ENCODE measurements at places on chromosomes 2 and 18.

GRCh38 chr18:67199993-67200617, 316.4 kb downstream of the DSEL start:
- DNase-seq: peak; percentile 48

GRCh38 chr2:40126006-40126405, 325.9 kb downstream of the SLC8A1 start:
- no peak for DNase-seq

DNA sequence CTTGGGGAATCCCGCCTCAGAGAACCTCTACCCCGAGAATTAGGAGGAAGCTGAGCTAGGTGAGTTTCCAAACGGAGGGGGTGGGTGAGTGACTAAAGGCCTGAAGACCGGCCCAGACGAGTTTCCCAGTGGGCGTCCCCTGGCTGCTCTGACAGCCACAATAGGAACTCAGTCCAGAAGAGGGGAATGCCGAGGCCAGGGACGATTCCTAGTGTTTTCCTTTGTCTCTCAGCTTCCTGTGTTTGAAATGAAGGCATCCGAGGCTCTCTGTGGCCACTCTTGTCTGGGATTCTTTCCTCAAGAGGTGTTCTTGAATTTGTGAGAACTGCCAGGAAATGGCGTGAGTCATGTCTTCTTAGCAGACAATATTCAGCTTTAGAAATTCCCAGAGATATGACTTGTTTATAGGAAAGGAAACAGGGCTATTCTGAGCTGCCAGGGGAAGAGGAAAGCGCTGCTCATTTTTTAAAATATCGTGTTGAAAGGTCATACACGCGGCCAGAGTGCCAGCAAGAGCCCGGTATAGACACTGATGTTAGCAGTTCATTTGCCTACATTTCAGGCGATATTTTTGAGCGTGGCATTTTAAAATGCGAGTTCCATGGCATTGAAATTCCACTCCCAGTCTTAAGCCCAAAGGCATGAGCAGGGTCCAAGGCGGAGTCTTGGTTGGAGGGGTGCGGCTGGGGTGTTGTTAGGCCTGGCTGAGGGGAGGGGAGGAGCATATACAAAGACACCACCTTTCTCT, 169.1 kb upstream of the KLF7 start:
- DNase-seq: peak; percentile 71

DNA sequence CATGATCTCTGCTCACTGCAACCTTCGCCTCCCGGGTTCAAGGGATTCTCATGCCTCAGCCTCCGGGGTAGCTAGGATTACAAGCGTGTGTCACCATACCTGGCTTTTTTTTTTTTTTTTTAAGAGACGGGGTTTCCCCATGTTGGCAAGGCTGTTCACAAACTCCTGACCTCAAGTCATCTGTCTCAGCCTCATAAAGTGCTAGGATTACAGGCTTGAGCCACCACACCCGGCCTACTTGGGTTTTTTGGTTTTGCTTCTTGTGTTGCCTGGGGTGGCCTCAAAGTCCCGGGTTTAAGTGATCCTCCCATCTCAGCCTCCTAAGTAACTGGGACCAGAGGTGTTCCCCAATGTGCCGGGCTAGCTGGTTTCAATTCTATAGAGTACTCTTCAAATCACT, 64.6 kb downstream of the NAPG start:
- no peak for DNase-seq

GRCh38 chr2:1964659-1965058, 220.3 kb upstream of the PXDN start:
- no peak for DNase-seq

DNA sequence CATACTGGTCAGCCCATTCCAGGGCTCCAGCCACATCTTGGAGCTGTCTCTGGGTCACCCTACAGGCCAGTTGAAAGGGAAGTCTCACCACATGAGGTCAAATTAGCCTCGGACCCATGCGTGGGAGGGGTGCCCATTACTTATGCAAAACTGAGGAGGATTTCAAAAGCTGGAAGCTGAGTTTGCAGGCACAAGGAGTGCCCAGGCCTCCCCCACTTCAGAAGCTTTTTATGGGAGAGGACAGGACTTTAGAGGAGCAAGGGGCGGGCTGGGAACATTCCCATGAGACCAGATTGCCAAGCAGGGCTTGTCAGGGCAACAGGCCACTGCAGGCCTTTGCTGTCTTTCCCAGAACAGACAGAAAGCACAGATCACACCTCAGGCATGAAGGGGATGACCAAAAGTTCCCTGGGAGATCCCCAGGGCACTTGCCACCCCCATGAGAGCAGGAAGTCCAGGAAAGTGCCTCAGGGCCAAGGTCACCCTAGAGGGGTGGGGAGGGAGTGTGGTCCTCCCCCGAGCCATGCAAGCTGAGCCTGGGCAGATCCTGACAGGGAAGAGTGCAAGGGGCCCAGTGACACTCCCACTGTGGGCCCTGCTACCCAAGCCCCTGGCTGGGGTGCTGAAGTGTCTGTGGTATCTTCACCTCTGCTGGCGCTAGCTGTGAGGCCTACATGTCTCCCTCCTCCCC, 267.7 kb downstream of the BCL11A start:
- no peak for DNase-seq

DNA sequence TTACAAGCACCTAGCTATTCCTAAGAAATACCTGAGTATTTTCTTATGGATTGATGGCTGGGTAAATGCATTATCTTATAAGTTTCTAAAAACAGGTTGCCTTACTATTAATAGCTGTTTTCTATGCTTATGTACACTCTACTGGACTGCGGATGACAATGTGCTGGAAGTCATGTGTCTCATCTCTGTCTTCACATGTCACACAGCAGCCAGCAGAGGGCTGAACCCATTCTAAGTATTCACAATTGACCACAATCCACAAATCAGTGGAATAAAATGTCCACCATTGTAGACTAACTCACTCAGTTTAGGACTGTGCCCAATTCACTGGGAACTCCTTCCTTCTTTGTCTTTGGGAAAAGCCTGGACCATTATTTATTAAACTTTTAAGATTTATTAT, 371.2 kb downstream of the INSIG2 start:
- no peak for DNase-seq

GRCh38 chr2:179560257-179560735, 295.7 kb upstream of the SESTD1 start:
- no peak for DNase-seq

DNA sequence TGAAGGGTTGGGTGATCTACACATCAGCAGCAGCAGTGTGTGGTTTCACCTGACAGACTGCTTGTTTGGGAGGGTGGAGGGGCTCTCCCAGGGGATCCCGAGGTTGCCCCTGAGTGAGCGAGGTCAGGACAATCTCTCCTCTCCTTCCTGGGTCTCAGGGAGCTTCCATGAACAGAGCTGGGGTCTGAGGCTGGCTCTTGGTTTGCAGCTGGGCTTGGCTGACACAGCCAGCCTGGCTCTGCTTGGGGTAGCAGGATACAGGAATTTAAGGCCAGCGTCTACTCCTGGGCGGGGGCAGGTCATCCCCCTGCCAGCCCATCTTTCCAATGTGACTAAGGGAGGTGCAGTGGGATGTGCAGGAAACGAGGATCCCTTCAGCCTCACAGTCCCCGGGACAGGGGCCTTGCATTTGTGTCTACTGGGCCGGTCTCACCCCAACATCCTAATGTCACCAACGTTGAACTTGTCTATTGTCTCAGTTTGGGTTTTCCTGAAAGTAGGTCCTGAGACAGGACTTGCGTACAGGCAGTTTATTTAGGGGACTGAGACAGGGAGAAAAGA, 262.6 kb upstream of the HDAC4 start:
- DNase-seq: no peak

- peak; percentile 85 for DNase-seq
Observed at GRCh38 chr18:27605107-27605834, 420.2 kb upstream of the CHST9 start.
